ENCODE measurements at places on chromosomes 4 and X. TPM values are rescaled to one million over a fixed set of nuclear protein-coding genes. Genes with fewer than 3 reads are reported as not detected.

RHOH gene
- polyA plus RNA-seq, result 0.61 TPM

GLOD5 gene
- 1.6 TPM for polyA plus RNA-seq

TCEAL7 gene
- polyA plus RNA-seq, result 30.6 TPM

DNA sequence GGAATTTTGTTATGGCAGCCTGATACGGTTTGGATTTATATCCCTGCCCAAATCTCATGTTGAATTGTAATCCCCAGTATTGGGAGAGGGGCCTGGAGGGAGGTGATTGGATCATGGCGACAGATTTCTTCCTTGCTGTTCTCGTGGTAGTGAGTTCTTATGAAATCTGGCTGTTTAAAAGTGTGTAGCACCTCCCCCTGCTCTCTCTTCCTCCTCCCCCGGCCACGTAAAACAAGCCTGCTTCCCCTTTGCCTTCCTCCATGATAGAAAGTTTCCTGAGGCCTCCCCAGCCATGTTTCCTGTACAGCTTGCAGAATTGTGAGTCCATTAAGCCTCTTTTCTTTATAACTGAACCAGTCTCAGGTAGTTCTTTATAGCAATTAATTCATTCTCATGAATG, 37.9 kb downstream of the SUPT20HL2 start:
- DNase-seq, result no peak

- no peak for DNase-seq
These were observed 247.9 kb upstream of the POF1B start for GRCh38 chrX:85627363-85627762.

DNA sequence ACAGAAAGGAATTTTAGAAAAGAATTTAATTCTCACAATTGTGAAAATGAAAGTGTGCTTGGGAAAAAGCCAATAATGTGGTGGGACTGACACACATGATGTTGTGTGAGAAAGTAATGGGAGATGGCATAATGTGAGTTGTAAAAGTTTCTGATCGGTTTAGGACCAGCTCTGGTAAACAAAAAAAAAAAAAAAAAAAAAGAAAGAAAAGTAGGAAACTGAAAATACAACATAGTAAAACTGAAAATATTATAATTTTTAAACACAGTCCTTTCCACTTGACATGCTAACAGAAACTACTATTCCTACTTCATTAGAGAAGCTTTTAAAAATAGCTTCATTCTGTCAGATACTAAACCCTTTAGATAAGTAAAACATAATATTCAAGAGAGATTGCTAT, 28.2 kb downstream of the RAP1GDS1 start:
- no peak for DNase-seq

- DNase-seq, result no peak
These were observed 118.9 kb downstream of the ARSF start for GRCh38 chrX:3159995-3160720.

GRCh38 chr4:119310826-119311225, 11.1 kb downstream of the FABP2 start:
- DNase-seq, result no peak

GRCh38 chr4:8439168-8439567, 1.4 kb downstream of the ACOX3 start:
- no peak for DNase-seq

GRCh38 chr4:25958110-25958509, 44.1 kb downstream of the SMIM20 start:
- no peak for DNase-seq

GRCh38 chrX:68677998-68678397, 30.5 kb downstream of the STARD8 start:
- no peak for DNase-seq

- no peak for DNase-seq
These were observed 28.6 kb upstream of the BBS12 start for GRCh38 chr4:122703868-122704267.

GRCh38 chr4:6092131-6092530, 73.9 kb upstream of the C4orf50 start:
- DNase-seq, result no peak

- DNase-seq, result no peak
These were observed 19.2 kb upstream of the PLCXD1 start for GRCh38 chrX:261919-262352.

GRCh38 chrX:48934581-48935300, 15.9 kb upstream of the PIM2 start:
- DNase-seq, result no peak

Data from left renal cortex interstitium (tissue), 4 donors.